Astrocyte (in vitro differentiated cells and primary cell): ENCODE measurements at places on chromosomes 3 and 15.

DNA sequence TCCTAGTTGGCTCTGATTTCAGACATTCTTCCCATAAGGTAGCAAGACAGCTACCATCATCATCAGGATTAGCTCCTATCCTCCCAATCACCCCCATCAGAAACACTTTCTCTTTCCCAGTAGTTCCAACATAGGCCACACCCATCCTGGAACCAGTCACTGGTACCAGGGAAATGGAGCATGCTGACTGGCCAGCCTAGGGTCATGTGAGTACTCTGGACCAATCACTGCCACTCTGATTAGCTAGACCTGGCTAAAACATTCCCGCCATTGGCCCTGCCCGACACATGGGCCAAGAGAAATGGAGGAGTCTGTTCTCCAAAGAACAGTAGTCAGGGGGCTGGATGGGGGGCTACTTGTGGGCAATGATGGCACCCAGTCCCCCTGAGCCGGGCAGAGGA lies 12.4 kb downstream of the EFCC1 start:
- no peak for DNase-seq

DNA sequence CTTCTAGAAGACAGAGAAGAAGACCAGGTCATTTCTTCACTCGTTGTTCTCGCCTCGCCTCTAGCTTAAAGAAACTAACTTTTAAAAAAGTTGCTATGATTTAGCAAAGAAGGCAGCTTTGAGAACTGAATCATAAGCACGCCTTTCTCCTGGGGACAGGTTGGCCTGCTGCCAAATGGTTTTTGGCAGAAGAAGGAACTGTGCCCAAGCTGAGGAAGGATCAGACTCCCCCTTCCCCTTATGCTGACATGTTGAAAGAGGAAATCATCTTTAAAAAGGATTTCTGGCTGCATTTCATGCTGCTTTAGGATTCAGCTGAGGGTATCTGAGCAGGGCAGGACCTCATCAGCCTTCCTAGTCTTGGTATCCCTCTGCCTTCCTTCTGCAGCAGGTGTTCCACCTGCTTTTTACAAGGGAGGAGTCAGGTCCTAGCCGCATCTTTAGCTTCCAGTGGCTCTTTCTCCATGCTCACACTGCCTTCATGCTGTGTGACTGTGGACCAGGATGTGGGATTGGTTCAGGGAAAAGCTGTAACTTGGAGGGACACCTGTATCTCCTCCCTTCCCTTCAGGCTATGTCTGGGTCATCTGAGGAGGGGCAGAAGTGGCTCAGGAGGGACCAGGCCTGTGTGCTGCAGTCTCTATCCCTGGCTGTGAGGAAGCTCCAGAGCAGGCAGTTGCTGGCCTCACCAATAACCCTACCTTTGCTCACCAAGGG lies 34.1 kb upstream of the HACD2 start:
- DNase-seq: peak; percentile 61

- DNase-seq: peak; percentile 51
Observed at GRCh38 chr15:79408041-79408440, 24.1 kb upstream of the MINAR1 start.

DNA sequence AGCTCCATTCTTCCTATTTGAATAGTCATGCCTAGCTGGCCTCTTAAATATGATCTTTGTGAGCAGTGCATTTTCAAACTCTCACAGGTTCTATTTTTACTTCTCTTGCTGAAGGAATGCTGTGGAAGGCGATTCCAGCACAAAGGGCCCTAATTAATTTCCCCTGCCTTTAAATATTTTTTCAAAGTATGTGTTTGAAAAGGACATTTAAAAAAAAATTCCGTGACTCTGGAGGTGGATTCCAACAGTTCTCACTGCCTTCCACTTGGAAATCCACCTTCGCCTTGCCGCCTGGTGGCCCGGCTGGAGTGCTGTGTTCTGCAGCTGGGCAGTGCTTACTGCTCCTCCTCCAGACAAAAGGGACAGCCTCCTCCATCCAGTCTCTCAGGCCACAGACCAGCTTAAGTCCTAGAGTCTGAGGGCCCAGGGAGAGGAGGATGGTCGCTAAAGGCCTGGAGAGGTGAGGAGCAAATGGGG lies 61.5 kb upstream of the CORO2B start:
- DNase-seq: peak; percentile 68

- no peak for DNase-seq
Observed at GRCh38 chr3:123700791-123701722, 116.2 kb upstream of the HACD2 start.
